ENCODE measurements at places on chromosomes 3 and 15.

DNA sequence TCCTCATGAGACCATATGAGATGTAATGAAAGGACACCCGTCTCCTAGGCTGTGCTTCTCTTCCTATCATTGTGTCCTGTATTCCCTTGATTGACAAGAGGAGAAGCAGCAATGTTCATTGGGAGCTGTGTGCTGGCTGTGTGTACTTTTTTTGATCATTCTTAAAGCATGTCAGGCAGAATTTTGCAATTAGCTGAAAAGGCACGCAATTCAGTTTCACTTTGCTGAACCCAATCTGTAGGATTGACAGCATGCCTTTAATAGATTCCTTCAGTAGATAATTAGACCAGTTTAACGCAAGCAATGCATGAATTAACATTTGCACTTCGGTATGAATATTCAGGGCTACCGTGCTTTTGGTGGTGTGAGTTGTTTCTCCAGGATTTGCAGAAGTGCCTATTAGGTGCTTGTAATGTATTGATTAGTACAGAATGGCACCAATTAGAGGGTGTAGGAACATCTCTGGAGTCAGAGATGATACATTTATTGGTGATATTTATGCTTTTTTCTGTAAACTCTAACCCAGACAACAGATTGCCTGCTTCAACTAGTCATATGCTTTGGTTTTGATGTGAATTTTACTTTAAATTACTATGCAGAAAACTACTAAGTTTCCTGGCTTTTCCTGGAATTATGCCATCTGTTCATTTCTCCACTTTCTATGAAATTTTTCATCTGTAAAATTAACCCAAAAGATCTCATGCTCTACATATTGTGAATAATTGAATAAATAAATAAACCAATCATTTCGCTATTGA, 114.3 kb downstream of the NSUN3 start:
- no peak for DNase-seq

DNA sequence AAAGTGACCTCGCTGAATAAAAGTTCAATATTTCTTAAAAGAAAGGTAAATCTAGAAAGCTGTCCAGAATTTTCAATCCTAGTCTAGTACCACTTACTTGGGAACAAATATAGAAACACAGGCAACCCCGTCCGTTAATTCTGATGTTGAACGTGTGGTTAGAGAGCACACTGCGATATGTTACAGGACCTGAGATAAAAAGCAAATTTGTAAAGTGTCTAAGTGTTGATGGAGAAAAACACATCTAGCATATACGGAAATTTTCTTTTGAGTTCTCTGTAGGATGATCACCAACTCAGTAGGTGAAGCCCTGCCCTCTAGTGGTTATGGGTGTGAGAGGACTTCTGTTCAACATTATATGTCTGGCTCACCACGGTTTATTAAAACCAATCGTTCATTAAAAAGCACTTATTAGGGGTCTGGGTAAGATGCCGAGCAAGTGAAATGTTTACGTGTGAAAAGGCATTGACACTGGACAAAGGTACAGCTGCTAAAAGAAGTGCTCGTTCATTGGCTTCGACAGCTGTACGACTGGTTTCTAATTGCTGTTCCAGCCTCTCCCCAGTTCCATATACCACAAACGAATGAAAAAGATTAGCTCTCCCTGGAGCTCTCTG, 1.0 kb upstream of the ATP2C1 start:
- peak; percentile 66 for DNase-seq

GRCh38 chr15:38242055-38242454, 10.6 kb upstream of the SPRED1 start:
- DNase-seq = no peak

- DNase-seq = no peak
Observed at GRCh38 chr15:45140557-45141250, 10.9 kb downstream of the DUOX1 start.

GRCh38 chr15:72231833-72232478, 966 bp upstream of the PKM start:
- no peak for DNase-seq

- DNase-seq = no peak
Observed at GRCh38 chr3:132255041-132255745, 62.0 kb upstream of the ACP3 start.

- DNase-seq = no peak
Observed at GRCh38 chr3:62837145-62837787, 38.0 kb downstream of the CADPS start.

- no peak for DNase-seq
Observed at GRCh38 chr3:12015627-12016026, 11.4 kb downstream of the SYN2 start.

- no peak for DNase-seq
Observed at GRCh38 chr3:101143012-101143411, 149.8 kb upstream of the ABI3BP start.

- no peak for DNase-seq
Observed at GRCh38 chr3:193344486-193344885, 34.1 kb downstream of the ATP13A5 start.

DNA sequence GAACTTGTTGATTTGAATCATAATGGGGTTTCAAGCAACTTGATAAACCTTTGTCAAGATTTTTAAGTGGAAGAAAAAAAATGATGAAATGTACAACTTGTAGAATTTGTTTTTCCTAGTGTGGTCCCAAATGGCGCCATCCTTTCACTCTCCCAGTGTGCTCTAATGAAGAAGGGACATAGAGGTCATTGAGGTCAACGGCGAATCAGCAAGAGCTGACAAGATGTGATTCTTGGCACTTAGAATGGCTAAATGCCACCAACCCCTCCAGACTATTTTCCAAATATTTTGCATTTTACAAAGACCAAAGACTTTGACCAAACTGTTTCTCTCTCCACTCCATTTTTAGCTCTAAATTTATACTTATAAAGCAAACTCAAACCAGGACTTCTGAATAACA, 320.2 kb upstream of the MME start:
- DNase-seq = no peak

- no peak for DNase-seq
Observed at GRCh38 chr15:70463453-70463834, 299.9 kb downstream of the UACA start.

GRCh38 chr3:196219194-196219969, 3.0 kb downstream of the SLC51A start:
- DNase-seq = no peak

DNA sequence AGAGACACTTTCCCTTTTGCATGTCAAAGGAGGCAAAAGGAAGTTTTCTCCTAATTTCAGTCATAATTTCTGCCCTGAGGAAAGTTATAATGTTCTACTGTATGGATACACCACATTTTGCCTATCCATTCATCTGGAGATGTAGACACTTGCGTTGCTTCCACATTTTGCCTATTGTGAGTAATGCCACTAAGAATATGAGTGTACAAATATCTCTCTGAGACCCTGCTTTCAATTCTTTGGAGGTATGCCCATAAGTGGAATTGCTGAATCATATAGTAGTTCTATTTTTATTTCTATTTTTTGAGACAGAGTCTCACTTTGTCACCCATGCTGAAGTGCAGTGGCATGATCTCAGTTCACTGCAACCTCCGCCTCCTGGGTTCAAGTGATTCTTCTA, 3.6 kb upstream of the CD276 start:
- no peak for DNase-seq

DNA sequence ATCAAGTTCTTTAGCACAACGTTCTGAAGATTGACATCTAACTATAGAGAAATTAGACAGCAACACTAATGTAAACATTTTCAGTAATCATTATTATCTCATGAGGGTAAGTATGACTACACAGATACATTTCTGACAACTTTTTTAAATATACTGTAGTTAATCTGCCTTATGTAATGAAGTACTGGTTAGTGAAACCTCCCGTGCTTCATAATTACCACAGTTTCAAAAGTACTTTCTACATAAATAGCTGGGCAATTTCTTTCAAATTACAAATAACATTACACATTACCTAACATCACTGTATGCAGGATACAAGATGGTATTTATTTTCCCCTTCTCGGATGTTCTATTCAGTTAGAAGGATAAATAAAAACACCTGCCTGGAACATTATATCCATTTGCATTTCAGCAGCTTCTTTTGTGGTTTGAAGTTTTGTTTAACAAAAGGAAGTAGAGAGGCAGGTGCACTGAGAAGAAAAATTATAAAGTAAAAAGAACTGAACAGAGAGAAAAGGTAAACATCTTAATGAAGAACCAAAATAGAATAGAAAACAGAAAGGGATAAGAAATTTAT, 1241.5 kb upstream of the GBE1 start:
- no peak for DNase-seq

DNA sequence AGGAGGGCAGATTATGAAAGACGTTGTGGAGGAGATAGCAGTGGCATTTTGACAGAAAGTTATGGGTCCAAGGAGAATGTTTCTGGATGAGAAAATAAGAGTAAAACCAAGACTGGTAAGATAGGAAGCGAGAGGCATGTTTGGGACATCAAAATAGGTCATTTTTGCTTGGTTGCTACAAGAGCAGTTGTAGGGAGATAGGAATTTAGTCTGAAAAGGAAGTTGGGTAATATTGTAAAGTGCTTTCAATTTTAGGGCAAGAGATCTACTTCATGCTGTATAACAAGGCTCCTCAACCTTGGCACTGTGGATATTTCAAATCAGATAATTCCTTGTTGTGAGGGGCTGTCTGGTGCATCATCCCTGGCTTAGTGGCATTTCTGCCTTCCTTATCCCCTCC, 118.0 kb upstream of the DPH6 start:
- no peak for DNase-seq

DNA sequence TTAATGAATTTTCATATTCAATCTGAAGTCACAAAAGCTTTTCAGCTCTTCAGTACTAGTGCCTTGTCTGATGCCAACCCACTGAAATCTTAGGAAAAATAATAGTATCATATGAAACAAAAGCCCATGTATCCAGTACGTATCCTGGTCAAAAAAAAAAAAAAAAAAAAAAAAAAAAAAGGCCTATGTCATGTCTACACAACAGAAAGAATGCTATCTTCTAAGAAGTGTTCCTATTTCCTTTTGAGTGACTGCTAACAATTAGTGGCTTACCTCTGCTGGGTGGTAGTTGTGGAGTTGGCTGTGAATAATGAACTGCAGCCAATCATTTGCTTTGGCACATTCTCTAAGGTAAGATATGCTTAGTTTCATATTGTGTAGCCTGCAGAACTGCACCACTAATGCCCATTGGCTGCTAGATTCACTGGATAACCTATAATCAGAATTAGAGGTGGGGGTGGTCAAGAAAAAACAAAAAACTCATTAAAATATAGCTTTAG, 59.6 kb downstream of the EIF3J start:
- DNase-seq = no peak

GRCh38 chr3:95971573-95971972, 842.8 kb upstream of the EPHA6 start:
- no peak for DNase-seq

GRCh38 chr15:100714749-100715342, 112.5 kb downstream of the ASB7 start:
- DNase-seq = no peak

DNA sequence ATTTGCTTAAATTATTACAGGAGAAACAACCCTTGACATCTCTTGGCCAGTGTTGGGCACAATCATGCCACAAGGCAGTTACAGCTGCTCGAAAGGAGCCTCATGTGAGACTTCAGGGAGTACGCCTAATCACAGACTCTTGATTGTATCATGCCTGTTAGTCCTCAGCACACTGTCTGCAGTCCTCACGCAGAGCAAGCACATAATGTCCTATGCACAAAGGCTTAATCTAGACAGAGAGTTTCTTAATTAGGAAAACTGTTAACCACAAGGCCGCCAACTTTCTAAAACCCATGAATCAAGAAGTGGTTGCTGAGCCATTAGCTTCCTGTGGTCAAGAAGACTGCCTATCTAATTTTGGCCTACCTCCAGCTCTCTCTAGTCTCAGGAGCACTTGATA, 172.0 kb downstream of the UNC13C start:
- DNase-seq = no peak

- DNase-seq = no peak
Observed at GRCh38 chr15:57323806-57324589, 52.3 kb upstream of the CGNL1 start.

GRCh38 chr3:169615833-169616232, 47.7 kb downstream of the MECOM start:
- no peak for DNase-seq

GRCh38 chr15:75828429-75828828, 14.8 kb upstream of the UBE2Q2 start:
- DNase-seq = no peak

DNA sequence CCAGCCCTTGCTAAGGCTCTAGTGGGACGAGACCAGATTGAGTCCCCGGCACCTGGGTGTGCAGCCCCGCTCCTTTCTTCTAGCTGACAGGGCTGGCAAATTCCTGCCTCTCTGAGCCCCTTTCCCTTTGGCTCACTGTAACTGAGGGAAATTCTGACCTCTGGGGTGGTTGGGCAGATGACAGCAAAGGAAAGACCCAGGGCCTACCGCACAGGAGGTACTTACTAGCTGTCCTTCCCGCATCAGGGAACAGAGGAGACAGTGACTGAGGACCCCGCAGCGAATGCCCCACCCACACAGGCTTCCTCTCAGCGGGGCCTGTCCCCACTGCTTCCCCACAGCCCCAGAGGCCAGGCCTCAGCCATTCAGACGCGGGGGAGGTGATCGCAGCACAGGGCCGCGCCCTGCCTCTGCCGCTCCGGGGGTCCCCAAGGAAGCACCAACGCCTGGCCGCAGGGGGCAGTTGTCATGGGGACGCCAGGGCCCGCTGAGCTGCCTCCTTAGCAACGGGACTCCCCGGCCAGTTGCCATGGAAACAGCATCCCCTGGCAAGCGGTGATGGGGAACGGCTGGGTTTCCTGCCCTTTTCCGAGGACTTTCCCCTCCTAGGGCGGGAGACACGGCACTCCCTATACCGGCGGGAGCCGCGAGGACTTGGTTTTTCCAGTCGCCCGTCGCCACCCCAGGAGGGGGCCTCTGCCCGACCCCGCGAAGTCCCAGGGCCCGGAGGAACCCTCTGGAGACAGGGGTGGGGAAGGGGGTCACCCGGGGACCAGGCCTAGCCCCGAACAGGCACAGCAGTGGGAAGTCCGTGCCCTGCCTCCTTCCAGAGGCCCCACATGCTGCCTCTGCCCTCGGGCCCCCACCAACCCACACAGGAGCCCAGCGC, 50.1 kb downstream of the HCN4 start:
- DNase-seq = no peak

DNA sequence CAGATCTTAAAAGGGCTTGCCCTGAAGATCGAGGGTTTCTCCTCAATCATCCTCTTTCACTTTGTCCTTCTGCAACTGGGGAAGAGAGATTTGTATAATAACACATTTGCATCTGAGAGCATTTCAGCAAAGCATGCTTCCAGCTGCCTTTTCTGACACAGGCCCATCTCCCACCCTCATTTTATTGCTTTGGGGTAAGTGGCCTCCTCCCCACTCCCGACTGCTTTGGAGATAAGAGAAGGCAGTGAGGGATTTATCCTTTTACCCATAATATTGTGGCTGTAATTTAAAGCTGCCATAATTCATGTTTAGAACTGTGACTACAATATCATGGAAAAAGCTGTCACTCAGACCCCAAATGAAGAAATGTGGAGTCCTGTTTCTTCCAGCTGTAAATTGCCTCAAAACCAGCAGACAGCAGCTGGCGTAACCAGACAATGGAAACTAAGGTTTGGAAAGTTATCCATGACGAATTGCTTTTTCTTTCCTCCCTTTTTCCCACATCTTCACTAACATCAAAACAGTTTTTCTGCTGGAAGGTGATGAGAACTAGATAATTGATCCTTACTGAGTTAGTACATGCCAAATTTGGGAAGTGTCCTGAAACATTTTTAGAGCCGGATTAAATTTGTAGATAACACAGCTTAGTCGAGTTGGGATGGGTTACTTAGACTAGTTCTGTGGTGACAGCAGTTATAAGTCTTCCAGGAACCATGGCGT, 104.2 kb upstream of the PFN2 start:
- DNase-seq = no peak

All from activated CD4-positive, alpha-beta T cell treated with anti-CD3 and anti-CD28 coated beads, Interleukin-2, amount 50 U/mL, for 24 hours (primary cell).